ENCODE measurements at places on chromosomes 1 and 21.
A peak's percentile ranks its signal among the peaks of the same experiment; 100 is the strongest.

DNA sequence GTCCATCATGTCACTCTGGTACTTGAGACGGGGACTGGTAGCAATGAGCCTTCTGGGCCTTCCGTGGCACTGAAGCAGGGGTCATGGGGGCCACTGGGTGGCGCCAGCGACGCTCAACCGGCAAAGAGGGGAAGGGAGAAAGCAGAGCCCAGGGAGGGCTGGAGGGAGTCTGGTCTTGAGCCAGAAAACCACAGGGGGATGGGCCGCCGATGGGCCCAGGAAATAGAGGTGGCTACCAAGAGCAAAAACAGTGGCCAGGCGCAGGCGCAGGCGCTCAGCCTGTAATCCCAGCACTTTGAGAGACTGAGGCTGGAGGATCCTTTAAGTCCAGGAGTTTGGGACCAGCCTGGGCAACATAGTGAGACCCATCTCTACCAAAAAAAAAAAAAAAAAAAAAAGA is 21.8 kb downstream of the EXOC8 start:
- peak; percentile 52 for DNase-seq

- no peak for DNase-seq
Observed at GRCh38 chr1:243549108-243549507, 293.3 kb downstream of the SDCCAG8 start.

DNA sequence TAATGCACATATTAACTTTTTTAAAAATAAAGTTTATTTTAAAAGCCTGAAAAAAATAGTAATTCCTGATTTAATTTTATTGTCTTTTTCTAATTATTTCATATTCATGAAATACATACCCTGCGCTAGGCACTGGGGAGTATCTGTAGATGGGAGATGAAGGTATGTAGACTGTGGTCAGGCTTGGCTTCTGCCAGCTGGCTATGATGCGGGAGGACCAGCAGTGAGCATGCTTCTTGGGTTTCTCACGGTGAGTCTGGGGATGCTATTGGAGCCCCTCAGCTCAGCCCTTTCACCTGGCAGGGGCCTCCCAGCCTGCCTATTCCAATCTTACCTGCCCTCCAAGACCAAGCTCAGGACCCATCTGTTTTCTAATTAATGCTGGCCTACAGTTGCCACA is 138.4 kb downstream of the NOS1AP start:
- no peak for DNase-seq

DNA sequence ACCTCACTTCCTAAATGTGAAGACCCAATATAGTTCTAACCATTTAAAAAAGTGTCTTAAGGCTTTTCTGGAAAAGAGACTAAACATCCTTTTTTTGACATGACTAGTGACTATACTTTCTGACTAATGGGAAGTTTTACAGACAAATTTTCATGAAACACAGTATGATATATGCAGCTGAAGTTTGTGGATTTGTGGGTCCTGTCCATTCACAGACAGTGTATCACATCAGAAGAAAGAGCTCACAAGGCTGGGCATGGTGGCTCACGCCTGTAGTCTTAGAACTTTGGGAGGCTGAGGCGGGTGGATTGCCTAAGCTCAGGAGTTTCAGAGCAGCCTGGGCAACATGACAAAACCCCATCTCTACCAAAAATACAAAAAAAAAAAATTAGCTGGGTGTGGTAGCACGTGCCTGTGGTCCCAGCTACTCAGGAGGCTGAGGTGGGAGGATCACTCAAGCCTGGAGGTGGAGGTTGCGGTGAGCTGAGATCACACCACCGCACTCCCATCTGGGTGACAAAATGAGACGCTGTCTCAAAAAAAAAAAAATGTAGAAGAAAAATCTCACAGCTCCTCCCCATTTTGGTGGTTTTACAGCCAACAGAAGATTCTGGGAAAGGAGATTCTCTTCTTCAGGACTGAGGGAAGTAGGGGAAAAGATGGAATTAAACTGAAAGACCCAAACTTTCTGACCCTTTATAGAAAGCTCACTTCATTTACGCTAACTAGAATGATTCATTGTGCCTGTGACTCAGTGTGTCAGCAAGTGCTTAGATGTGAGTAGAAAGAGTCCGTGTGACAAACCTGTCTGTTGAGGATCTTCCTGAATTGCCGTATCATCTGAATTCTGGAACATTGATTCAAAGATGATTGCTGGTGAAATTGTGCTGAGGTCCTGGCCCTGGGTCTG is 15.2 kb upstream of the YRDC start:
- DNase-seq: peak; percentile 32

GRCh38 chr1:112465122-112465521 is 43.6 kb upstream of the WNT2B start:
- DNase-seq: no peak

GRCh38 chr1:89125913-89126580 is at the start of gene GBP2:
TSS of gene GBP2 (minus strand) at chr1:89126114. CDS start at chr1:89121966, 4,148 bp downstream.
- peak; percentile 14 for DNase-seq

- no peak for DNase-seq
Observed at GRCh38 chr1:225930566-225930965, 6.5 kb upstream of the PYCR2 start.

DNA sequence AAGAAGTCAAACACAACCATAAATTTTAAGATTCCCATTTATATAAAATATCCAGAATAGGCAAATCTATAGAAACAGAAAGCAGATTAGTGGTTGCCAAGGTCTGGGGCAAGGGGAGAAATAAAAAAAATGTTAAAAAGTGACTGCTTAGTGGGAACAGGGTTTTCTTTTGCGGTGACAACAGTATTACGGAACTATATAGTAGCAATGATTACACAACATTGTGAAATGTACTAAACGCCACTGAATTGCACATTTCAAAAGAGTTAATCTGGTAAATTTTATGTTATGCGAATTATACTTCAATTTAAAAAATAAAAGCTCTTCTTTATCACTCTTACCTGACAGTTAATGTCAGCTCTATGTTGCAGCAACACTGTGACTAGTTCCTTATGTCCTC is 105.2 kb downstream of the ACBD6 start:
- DNase-seq: no peak

DNA sequence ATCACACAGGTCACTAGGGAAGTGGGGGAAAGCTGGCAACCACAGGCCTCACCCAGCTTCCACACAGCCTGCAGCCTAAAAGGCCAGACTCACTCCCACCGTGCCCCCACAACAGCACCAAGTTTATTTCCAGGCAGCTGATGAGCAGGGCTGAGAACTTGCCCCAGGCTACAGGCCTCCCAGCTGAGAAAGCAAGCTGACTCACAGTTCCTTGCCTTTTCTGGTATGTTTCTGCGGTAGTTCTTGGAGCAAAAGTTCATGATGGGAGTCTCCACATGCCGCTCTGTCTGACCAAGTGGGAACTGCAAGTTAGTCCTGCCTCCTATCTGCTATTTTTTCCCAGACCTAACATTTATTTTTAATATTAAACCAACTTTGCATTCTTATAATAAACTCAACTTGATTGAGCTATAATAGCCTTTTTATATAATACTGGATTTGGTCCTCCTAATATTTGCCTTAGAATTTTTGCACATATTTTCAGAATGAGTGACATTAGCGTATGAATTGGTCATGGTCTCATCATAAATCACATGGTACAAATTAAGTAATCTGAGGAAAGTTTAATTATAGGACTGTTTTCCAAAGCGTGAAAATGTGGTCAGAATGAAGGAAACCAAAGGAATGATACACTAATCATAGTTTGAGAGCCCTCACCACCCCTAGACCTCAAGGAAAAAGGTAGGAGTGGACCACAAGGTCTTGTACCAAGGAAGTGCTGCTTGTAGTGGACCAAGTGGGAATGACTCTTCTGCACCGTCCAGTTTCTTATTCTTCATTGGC is 30.7 kb downstream of the RPAP2 start:
- no peak for DNase-seq

DNA sequence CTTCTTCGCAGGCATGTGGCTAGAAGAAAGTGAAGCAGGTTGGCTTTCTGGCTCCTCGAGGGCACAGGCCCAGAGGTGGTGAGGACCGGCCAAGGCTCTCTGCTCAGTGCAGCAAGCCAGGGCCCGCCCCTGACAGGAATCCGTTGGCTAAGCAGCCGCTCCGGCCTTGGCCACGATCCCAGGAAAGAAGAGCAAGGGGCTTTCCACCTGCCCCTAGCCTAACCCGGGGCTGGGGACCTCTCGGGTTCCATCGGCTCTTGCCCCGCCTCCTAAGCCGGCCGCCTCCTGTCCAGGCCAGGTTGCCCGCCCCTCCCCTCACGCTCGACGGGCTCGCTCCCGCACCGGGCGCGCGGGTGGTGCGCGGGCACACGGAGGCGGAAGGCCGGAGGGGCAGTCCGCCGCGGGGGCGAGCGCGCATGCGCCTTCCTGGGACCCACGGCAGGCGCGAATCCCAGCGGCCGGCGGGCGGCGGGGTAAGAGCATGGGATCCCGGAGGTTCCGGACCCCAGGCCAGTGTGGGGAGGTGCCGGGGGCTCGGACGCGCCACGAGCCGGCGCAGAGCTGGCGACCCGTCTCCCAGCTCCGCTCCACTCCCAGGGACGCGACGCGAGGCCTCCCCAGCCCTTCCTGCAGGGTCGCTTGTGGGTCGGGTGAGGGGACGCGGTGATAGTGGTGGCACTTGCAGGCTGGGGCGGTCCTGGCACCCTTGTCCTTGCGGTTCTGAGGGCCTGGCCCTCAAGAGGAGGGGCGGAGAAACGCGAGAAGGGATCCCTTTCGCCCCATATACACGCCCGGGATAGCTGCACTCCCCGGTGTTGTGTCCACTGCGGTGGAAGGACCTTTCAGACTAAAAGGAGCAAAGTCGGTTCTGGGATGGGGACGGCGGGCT is at the start of gene ALG6:
TSS of gene ALG6 (plus strand) at position 413 of the 889 bp plus-strand sequence. CDS start 3,351 bp downstream, outside the sequence.
- DNase-seq: peak; percentile 90

DNA sequence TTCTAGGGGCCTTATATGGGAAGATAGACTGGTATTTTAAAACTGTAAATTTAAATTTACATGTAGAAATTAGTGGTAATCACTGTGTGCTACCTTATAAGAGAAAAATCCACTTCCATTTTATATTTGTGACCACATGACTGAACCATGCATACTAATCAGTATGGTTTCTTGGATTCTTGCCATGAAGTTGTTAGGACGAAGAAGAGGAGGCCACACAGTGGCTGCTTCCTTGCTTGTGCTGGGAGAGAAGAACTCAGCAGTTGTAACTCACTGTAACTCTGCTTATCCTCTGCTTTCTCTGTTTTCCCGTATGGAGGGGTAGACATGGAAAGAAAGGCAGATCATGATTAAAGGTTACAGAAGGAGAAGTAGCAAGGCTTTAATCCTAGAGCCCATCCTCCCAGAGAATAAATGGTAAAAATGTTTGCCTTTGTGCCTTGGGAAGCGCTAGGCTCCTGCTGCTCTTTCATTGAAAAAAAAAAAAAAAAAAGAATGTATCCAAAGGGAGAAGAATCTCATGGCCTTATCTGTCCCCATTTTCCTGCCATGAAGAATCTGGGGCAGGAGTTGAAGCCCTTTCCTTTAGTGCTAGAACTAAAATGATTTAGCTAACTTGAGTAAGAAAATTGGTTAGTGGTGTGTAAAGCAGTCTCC is 32.4 kb downstream of the KCTD3 start:
- DNase-seq: no peak

DNA sequence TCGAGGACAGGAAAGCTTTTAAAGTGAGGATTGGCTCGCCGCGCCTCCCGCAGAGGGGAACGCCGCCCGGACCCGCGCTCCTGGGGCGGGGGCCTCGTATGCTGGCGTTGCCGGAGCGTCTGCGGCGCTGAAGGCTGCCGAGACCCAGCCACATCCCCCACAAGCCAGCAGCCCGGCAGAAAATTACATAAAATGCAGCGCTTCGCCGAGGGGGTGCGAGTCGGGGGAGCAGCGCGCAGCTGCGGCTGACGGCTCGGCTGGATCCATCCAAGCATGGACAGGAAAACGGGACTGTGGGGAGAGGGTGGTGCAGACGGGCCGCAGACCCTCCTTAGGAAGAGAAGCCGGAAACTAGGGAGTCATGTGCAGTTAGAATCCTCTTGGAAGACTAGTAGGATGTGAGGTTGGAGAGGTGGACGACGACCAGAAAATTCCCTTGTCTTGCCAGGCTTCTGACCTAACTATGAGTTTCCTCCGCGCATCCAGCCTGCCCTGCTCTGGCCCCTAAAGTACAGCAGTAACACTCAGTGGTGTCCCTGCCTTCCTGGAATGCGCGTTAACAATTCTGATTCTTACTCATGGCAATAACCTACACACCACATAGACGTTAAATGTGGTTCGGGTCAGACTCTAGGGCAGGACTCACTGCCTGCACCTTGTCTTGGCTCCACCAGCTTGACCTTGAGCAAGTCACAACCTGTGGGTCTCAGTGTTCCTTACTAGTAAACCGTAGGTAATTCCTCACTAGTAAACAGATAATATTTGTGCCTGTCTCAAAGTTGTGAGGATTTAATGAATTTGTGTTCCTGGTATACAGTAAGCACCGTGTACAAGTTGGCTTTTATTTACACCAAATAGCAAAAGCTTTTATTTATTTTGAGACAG is 953 bp upstream of the BRWD1 start:
- DNase-seq: peak; percentile 49

GRCh38 chr1:208179263-208179816 is 64.8 kb downstream of the PLXNA2 start:
- DNase-seq: no peak

GRCh38 chr1:202320081-202320405 is 21.7 kb downstream of the UBE2T start:
- DNase-seq: no peak

DNA sequence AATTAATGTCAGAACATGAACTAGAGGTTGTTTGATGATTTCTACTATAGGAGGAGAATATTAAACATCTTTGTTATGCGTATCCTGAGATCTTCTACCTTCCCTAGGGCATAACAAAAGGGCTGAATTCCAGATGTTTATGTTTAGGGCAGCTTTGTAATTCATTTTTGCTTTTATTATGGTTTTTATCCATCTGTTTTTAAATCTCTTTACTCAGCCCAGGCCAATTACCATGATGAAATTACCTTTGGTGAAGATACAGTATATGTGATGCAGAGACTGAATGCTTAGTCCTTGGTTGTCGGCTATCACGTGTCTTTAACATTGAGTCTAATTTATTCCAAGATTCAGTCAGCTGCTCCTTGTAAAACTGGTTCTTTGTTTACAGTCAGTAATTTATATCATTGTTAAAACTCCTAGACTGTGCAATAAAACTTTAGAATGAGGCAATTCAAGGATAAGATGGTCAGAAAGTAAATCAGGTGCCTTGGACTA is 176.9 kb downstream of the CTH start:
- DNase-seq: no peak

DNA sequence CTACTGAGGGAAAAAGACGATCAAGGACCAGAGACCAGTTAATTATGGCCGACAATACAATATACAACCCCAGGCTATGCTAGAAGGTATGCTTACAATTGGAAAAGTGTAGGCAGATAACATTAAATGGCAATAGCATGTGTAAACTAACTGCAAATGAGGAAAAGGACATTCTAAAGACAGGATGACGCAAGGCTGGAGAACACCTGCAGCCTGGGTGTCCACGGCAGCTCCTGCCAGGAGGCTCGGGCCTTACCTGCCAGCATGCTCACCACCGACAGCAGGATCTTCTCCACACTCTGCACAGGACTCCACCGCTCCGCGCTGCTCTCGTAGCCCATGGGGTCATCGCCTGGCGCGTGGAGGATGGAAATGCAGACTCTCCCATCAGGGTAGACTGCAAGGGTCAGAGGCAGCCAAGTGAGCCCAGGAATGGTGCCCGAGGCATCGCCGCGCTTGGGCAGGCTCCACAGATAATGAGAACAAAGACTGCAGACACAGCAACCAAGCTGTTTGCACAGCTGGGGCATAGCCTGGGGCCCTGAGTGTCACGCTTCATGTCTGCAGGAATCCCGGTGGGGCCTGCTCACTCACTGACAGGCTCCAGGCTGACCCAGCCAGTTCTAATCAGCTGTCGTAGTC is 28.2 kb downstream of the UBE2G2 start:
- DNase-seq: no peak

GRCh38 chr21:20603236-20603635 is 395.0 kb upstream of the NCAM2 start:
- no peak for DNase-seq

GRCh38 chr1:195894411-195894810 is 713.8 kb downstream of the KCNT2 start:
- DNase-seq: no peak
